Activated CD4-positive, alpha-beta T cell treated with anti-CD3 and anti-CD28 coated beads, Interleukin-2, amount 50 U/mL, for 16 hours (primary cell): ENCODE measurements at places on chromosomes 6 and 20.

DNA sequence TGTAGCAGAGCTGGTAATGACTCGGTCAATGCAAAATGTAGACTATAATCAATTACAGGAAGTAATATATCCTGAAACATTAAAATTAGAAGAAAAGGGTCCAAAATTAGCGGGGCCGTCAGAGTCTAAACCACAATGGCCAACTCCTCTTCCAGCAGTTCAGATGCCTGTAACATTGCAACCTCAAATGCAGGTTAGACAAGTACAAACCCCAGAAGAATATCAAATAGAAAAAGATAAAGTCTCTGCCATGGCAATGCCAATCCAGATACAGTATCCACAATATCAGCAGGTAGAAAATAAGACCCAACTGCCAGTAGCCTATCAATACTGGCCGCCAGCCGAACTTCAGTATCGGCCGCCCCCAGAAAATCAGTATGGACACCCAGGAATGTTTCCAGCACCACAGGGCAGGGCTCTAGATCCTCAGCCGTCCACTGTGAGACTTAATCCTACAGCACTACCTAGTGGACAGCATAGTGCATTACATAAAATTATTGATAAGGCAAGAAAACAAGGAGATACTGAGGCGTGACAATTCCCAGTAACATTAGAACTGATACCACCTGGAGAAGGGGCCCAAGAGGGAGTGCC is 158.4 kb downstream of the GPX5 start:
- peak; percentile 46 for DNase-seq

GRCh38 chr6:127121637-127121960 is 3.1 kb downstream of the RSPO3 start:
- no peak for DNase-seq

- no peak for DNase-seq
Measured at GRCh38 chr6:134094441-134094840, 42.0 kb upstream of the SLC2A12 start.

DNA sequence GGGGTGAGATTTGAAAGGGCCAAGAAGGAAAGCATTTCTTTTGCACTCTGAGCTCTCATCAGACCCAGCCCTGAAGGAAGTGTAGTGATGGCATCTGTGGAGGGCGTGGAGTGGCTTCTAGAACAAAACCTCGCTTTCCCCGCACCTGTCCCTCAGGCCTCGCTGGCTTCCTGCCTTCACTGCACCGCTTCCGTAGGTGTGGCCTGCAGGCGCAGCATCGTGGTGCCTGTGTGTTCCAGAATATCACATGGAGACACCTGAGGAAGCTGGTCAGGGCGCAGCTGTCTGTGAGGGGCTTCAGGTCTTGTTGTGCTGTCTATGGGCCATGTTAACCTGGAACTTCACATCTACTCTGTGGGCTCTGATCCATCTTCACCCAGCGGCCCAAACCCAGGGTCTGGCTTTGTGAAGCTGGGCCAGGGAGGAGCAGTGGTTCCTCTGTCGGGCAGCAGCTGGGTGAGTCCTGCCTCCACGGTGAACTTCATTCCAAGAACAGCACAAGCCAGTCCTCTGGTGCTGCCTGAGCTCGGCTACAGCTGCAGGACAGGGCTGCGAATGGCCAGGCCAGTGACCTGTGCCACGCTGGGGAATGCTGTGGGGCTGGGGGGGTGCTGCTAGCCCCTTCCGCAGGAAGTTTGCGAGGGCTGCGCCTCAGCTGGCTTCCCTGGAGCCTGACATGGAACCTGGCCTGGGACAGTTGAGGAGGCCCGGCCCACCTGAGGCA is 40.9 kb downstream of the DSTN start:
- DNase-seq, result peak; percentile 53

- no peak for DNase-seq
Measured at GRCh38 chr6:22133357-22133756, 163.5 kb downstream of the PRL start.

DNA sequence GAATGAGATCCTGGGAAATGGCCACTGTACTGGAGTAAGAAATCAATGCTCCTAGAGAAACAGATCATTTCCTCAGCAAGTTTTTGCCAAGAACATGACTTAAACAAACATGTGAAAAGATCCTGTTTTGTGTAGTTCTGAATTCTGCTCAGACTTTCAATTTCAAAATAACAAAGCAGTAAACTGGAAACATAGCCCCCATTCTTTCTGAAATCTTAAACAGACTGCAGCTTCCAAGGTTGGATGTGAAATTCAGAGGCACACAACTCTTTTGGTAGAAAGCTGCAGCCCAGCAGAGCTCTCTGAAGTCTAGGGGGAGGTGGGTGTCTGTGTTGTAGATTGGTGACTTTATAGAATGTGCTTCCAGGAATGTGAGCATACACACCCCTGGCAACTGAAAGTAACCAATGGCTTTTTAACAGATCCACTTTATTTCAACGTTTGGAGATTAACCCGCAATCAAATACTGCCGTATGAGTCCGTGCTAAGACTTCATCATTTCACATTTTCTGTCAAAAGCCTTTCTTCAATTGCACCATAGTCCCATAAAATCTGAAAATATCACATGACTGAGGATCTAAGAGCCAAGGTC is 86.4 kb downstream of the ATXN1 start:
- no peak for DNase-seq

GRCh38 chr6:131322125-131322524 is 186.9 kb downstream of the AKAP7 start:
- no peak for DNase-seq

DNA sequence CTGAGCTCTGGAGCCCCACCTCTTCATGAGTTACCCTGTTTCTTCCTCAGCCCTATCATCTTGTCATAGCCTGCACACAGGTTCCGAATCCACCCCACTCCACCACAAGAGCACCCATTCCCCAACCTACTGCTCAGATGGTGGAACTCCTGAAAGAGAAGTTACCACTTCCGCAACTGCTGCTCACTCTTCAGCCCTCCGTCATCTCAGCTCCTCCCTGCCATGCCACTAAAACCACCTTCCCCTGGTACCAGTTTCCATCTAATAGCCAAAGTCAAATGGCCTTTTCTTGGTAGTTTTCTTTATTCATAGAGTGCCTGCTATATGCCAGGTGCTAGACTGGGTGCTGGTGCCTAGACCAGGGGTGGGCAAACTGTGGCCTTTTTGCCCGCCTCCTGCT is 3.9 kb downstream of the RAB22A start:
- DNase-seq, result peak; percentile 31

DNA sequence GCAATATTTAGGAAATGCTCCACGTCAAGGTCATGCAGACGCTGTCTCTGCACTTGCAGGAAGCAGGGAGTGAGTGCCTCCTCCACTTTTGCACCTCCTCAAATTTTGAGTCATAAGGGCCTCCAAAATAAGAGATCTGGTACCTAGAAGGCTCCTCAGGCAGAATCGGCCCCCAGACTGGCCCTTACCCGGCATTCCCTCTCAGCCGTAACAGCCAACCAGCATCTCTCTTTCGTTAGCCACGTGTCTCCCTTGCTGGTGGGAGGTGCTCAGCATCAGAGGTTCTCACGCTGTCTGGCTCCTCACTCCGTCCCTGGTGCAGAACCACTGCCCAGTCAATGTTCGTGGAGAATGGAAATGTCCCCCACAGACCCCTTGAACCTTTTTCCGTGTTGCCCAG is 75.3 kb downstream of the ANKRD60 start:
- DNase-seq, result no peak

- no peak for DNase-seq
Measured at GRCh38 chr6:42781546-42781795, 381 bp upstream of the BICRAL start.

- no peak for DNase-seq
Measured at GRCh38 chr6:39327507-39327906, 5.0 kb upstream of the KCNK16 start.

GRCh38 chr20:1333462-1334369 is 4.8 kb upstream of the SDCBP2 start:
- DNase-seq, result no peak

DNA sequence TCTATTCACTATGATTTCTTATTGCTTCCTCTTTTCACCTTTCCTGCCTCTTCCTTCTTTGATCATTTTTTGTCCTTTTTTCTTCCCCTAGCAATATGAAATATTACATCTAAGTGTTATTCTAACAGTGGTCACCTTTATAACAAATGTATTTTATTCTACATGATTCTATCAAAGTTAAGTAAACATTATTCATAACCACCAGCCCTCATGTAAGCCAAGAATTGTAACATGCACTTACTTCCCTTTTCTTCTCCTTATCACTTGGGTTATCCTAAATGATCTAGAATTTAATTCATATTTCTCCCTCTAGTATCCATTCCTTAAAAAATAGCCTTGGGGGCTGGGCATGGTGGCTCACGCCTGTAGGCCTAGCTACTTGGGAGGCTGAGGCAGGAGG is 88.3 kb upstream of the SLC22A23 start:
- DNase-seq, result no peak

DNA sequence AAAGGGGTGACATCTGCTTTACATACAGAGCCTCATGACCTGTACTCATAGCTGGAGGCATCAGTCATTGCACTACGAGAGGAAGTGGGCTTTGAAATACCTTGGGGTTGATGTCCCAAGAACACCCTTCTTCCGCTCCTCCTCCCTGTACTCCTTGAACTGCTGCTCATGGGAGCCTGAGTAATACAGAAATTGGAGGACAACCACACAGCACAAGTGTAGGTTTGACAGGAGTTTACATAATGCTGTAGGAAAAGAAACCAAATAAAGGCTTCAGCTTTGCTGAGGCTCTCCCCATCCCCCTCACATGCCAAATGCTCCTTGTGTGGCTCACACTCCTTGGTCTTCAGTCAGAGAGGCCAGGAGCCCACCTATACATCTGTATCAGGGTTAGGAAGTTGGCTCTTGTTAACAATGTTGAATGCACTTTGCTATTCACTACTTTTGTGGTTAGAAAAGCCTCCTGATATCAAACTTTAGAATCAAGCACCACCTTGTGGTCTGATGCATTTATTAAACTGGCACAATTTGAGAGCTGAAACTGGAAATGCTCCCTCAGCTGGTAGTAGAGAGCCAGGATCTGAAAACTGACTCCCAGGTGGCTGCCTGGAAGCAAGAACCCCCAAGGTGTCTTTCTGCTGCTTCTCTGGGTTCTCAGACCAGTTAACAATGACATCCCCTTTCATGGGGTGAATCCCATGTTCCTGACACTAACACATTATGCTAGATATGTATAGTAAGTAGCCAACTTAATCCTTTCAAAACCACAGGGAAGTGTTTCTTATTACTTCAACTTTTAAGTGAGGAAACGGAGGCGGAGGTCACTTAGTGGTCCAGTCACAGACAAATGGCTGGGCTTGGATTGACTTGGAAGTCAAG is 56.2 kb upstream of the EDN1 start:
- peak; percentile 89 for DNase-seq

DNA sequence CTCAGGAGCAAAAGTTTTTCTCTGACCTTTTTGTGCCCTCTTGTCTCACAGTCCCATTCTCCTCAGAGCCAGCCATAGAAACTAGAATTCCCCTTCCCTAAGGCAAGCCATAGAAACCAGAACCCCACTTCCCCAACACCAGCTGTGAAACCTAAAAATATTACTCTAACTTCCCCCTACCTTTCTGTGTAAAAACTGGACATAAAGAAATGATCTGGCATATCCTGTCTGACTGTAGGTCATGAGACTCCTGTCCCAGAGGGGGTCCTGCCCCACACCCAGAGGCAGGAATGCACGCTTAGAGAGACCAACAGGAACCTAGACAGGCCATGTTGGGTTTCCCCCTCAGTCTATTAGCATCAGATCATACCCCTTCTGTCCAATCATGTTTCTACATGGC is 140.6 kb upstream of the SLC22A16 start:
- no peak for DNase-seq

- peak; percentile 85 for DNase-seq
Measured at GRCh38 chr6:142871910-142872331, 73.1 kb downstream of the HIVEP2 start.

DNA sequence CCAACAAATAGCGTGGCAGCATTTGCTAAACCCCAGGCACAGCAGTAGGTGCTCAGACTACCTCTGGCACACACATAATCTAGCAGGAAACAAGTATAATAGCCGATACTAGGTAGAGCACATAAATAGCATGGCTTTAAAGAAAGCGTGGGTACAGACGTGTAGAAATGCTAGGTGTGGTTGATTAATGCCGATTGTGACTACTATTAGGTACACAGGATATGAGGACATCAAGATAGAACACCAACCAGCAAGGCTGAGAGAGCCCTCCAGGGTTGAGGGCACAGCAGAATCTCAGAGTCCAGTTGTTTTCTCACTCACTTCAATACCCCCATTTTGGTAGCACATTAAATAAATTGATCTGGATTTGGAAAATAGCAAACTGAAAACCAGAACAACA is 100.5 kb downstream of the PKHD1 start:
- DNase-seq, result no peak

- DNase-seq, result no peak
Measured at GRCh38 chr20:44231193-44231592, 15.9 kb upstream of the GDAP1L1 start.

- no peak for DNase-seq
Measured at GRCh38 chr20:2144850-2145249, 43.2 kb downstream of the STK35 start.

GRCh38 chr20:63090682-63091571 is 84.2 kb upstream of the BHLHE23 start:
- DNase-seq, result no peak

DNA sequence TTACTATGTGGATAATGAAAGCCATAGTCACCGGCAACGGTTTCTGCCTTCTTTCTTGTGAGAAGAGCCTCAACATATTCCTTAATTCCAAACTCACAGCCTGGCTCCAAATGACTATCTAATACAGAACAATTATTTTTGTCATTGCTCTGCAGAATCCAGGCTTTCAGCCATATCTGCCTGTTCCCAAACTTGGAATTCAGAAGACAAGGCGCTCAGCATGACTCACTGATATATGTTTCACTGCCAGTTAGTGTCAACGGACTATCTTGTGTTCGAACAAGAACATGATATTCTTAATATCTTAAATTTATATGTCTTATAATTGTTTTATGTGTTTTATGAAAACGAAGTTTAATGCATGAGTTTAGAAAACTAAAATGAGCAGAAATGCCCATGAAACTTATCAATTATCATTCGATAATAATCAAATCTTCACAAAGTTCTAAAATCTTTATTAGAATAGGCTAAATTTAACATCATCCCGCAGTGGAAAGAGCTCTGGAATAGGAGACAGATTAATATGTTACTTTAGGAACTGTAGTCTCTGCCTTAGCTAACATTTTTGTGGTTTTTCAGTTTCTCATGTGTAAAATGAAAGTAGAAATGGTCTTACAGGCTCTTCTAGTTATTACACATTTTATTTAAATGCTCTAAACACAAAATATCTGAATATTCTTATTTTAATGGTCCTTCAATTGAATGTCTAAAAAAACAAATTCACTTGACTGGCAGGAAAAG is 669.3 kb upstream of the GJE1 start:
- no peak for DNase-seq

DNA sequence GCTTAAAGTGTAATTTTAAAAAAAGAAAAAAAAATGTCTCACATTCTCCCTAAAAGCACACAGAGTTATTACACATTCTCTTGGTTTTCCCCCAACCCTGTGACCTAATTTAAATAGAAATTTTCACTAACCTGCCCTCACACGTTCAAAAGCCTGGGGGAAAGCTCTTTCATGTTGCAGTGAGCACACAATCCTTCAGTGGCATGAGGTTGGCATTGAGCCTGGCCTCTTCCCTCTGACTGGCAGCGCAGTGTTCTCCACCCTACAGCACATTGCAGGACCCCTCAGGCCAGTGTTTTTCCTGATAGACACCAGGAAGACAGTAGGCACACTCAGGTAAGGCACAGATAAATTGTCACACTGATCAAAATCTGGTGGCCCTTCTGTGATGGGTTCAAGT is 34.1 kb downstream of the TNFRSF21 start:
- DNase-seq, result no peak

GRCh38 chr6:134020071-134020470 is 32.4 kb downstream of the SLC2A12 start:
- no peak for DNase-seq

GRCh38 chr6:168648240-168649125 is 207.5 kb downstream of the SMOC2 start:
- DNase-seq, result no peak
